ENCODE measurements at places on chromosomes 1 and 21.

- DNase-seq, result peak; percentile 27
These were observed 43.5 kb upstream of the DNAJC6 start for GRCh38 chr1:65265651-65266351.

DNA sequence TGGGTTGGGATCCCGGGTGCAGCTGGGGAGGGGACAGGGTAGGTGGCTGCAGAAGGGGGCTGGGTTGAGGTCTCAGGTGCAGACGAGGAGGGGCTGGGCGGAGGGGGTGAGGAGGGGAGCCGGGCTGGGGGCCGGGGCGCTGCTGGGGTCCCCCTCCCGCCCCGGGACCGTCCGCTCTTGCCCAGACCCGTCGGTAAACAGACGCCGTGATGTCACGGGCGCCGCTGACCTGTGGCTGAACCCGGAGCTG is 22.3 kb downstream of the DHRS3 start:
- no peak for DNase-seq

GRCh38 chr1:237817277-237817676 is 73.4 kb downstream of the ZP4 start:
- no peak for DNase-seq

DNA sequence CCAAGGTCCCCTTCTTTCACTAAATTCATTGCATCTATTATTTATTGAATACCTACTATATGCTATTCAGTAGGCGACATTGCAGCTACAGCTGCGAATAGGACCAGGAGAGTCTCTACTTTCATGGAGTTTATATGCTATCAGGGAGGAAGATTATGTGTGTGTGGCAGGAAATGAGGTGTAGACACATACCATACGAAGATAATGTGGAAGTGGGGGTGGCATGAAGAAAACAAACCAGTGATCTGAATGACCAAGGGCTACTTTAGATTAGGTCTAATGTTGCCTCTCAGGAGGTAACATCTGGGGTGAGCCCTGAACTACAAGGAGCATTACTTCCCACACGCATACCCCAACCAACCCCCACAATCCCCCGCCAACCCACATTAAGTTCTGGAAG is 1.0 kb upstream of the PPIH start:
- no peak for DNase-seq

DNA sequence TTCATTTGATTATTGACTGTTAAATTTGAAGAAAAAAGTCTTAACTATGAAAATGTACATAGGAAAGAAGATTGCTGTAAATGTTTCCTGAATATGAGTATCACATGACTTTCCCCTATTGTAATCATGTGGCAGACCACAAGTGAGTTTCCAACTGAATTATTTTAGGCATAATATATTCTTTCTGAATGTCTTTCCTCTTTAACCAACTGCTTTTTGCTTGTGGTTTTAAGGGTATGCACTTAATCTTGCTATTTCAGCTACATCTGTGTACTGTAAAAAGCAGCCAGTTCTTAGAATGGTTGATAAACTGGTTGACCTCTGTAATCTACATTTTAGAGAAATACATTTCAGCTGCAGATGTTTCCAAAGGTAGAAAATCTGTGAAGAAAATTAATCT is 400.7 kb downstream of the NEGR1 start:
- no peak for DNase-seq

GRCh38 chr1:171985639-171986038 is 144.3 kb downstream of the DNM3 start:
- DNase-seq, result no peak

- no peak for DNase-seq
These were observed 318.5 kb upstream of the RUNX1 start for GRCh38 chr21:35367553-35367952.

GRCh38 chr1:183585038-183585437 is 5.2 kb downstream of the NCF2 start:
- DNase-seq, result no peak

DNA sequence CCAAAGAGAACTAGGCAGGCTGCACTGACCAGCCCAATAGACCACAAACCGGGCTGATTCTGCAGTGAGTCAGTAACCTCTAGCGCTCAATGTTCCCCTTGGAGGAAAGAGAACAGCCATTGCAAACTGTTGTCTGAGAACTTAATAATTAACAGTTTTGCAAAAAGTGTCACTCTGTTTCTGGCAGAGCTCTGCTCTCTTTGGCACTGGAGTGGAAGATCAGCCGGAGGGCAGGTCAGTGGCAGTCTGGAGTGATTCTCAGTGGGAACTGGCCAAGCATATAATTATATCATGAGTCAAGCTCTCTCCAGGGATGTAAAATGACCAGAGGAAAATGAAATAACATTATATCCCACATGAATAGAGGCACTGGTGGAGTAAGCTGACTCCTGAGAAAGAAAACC is 238.3 kb downstream of the HLX start:
- DNase-seq, result no peak

DNA sequence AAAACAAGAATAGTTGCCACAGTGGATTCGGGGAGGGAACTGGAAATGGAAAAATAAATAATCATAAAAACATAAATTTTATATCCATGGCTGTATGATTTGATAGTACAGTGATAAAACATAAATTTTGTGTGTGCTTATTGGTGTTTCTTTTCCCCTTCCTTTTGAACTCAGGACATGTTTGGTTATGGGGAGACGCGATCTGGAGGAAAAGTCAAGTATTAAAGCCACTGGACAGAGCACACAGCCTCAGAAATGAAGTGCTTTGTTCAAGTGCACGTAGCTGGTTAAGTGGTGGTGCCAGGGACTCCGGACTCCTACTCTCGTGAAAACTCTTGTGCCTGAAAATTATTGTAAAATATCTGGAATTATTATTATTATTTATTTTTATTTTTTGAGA is 9.7 kb upstream of the HMGCS2 start:
- DNase-seq, result no peak

GRCh38 chr1:97646071-97646470 is 274.8 kb downstream of the DPYD start:
- DNase-seq, result no peak

DNA sequence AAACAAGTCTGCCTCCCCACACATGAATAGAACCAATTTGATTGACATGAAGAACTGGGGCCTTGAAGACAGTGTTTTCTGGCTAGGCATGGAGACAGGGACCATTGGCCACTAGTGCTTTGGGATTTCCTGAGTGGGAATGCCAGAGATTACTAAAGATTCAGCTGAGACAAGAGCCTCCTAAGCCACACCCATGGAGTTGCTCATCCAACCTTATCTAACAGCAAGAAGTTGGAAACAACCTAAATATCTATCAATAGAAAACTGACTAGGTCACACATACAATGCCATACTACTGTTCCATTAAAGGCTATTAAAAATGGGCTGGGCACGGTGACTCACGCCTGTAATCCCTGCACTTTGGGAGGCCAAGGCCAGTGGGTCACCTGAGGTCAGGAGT is 184.1 kb downstream of the ZBTB18 start:
- no peak for DNase-seq

- no peak for DNase-seq
These were observed 86.5 kb upstream of the KAZN start for GRCh38 chr1:14511796-14512585.

DNA sequence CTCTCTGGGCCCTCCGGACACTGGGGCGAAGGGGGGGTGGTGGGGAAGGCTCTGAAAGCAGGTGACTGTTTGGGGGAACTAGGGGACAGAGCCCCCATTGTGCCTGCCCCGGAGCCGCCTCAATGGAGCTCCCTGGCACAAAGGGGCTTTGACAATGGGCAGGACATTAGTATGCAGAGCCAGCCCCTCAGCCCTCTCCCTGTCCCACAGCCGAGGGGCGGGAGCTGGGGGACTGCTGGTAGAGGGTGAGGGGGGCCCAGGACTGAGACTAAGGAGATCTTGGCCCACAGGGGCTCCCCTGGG is 7.8 kb downstream of the KCNJ10 start:
- no peak for DNase-seq

DNA sequence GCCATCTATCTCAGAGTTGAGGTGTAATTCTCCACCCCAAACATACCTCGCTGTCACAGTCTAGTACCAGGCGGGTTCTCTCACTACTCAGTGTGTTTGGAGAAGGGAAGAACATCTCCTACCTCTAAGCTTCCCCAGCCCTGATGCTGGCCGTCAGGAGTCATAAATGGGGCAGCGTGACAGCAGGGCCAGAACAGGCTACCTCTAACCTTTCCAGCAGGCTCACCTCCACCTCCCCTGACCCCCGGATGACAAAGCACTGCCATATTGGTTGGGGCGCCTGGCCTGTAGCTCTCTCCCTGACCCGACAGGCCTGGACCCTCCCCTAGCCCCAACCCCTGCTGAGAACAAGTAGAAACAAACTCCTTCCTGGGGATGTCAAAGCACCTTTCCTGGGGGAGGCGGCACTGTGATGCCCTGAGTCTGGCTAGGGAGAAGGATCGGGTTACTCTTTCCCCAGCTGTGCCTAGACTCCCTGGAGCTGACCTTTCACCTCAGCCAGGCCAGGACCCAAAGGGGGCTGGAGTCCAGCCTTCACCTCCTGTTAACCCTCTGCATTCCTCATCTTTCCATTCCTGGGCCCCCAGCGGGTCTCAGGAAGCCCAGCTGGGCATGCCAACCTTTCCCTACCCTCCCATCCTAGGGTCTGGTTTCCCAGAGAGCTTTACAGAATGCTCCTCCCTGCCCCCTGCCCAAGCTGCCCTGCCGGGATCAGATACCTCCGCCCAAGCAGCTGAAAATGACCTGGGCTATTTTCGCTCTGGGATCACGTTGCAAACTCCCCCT is 34.2 kb downstream of the AHDC1 start:
- DNase-seq, result no peak

GRCh38 chr1:60575326-60575977 is 501.9 kb upstream of the C1orf87 start:
- no peak for DNase-seq

DNA sequence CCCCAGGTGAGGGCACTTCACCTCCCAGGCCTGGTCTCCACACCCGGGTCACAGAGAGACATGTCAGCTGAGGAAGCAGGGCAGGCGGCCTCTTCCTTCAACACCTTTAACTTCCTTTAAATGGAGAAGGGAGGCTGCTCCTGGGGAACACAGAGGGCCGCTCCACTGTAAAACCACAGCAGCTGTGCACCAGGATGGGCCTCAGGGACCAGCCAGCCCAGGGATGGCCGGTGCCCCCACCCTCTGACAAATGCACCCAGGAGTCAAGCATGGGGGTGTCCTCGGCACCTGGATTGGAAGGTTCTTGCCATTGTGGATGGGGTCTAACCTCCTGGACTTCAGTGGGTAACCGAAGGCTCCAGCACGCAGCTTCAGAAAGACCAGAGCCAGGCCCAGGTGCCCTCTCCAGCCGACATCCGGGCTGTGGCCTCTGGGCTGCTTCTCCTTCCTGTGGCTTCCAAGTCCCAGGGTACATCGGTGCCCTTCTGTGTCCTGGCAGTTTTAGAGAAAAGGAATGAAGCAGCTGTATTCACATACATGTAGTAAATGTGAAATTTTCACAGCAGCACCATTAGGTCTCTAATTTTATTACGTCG is 121.7 kb upstream of the COL6A1 start:
- DNase-seq, result no peak

DNA sequence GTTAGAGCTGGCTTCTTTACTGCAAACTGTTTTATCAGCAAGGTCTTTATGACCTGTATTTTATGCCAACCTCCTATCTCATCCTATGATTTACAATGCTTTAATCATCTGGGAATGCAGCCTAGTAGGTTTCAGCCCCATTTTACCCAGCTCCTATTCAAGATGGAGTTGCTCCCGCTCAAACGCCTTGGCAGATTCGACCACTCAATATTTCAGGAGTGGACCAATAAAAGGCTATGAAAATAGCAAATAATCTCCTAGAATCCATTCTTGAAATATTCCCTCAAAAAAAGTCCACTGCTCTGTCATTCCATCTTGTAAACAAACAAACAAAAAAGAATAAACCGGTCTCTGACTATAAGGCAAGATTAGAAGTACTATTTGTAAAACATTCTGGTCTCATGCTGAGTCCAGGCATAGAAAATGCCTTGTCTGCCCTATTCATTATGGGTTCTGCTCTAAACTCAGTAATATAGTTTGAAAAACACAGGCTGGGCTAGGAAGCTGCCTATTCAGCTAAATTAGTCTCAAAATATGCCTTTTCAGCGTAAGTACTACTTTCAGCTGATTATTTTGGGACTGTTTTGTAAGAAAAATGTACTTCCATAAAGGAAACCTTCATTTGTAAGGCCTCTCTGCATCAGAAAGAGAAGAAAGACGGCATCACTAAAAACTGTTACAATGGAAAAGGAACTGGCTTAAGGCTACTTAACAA is 53.0 kb downstream of the TBX19 start:
- DNase-seq, result no peak

DNA sequence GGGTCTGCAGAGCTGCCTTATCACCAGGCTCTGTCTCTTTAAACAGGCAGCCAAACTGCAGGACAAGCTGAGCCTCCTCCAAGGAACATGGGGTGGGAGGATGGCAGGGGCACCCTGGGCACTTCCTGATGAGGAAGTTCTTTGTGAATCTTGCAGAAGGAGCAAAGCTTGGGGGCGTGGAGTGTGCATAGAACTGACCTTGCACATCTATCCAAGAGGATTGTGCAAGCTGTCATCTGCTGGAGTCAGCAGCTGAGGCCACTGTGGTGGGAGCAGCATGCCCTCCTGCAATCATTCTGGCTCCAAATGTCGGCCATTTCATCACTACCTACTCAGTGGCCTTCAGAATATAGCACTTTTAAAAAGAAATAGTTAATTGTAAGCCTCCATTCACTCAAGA is 182.2 kb downstream of the AJAP1 start:
- DNase-seq, result no peak

GRCh38 chr1:64006276-64007051 is 197.0 kb upstream of the UBE2U start:
- DNase-seq, result no peak

DNA sequence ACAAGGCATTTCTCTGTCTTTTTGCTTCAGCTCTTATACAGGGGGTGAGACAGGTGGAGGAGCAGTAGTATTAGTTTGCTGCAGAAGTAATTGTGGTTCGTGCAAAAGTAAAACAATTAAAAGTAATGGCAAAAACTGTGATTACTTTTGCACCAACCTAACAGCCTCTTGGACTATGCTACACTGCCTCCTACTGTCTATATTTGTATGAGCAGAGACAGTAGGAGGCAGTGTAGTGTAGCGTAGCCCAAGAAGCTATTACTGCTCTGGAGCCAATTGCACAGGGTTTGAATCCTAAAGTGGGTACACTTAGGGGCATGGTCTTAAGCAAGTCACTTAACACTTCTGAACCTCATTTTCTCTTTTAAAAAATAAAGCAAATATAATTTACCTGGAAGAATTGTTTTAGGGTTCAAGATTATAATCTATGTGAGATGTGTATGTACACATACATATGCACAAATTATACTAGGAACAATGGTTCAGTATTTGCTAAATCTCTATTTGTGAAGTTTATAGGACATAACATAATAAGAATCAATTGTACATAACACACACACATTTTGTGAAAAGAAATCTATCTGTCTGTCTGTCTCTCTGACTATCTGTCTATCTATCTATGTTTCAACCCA is 103.8 kb downstream of the BRINP3 start:
- no peak for DNase-seq

GRCh38 chr21:38326429-38326828 is 69.6 kb downstream of the KCNJ15 start:
- no peak for DNase-seq

GRCh38 chr1:10155087-10155712 is 55.2 kb upstream of the KIF1B start:
- no peak for DNase-seq

GRCh38 chr1:226365831-226366231 is 42.1 kb downstream of the PARP1 start:
- no peak for DNase-seq

Data from stimulated activated naive CD4-positive, alpha-beta T cell treated with Interleukin-2 at 50 U/mL for 16 hours (primary cell).